Pancreas (tissue), 10 donors: ENCODE measurements at places on chromosomes 6 and 20. TPM values are rescaled to one million over a fixed set of nuclear protein-coding genes. Genes with fewer than 3 reads are reported as not detected.

RAB32 gene
- total RNA-seq, result 4.3 TPM

TINAG gene
- not detected for total RNA-seq

DNA sequence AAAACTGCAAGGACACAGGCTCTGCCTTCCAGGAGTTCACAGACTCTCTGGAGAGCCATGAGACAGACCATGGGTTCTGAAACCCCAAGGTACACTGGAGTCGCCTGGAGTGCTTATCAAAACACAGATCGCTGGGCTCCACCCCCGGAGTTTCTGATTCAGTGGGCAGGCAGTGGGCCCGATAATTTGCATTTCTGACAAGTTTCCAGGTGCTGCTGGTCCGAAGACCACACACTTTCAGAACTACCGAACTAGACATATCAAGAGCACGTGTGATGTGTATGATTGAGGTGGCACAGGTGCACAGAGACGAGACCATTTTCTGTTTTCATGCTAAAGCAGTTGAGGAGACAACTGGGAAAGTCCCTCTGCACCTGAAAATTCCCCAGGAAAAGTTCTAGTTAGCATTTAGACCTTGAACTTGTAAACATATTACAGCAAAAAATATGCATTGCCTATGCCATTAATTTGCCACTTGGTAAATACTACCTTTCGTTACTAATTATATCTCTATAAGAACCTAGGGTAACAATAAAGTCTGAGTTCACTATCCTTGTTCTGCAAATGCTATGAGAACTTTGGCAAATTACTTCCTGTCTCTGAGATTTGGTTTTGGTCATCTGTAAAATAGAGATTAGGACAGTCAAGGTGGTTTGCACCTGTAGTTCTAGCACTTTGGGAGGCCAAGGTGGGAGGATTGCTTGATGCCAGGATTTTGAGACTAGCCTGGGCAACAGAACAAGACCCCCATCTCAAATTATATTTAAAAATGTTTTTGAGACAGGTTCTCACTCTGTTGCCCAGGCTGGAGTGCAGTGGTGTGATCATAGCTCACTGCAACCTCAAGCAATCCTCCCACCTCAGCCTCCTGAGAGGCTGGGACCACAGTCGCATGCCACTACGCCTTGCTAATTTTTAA, 14.3 kb upstream of the PIM1 start:
- DNase-seq, result no peak

GRCh38 chr6:36739947-36740817, 42.6 kb downstream of the RAB44 start:
- DNase-seq, result no peak

DNA sequence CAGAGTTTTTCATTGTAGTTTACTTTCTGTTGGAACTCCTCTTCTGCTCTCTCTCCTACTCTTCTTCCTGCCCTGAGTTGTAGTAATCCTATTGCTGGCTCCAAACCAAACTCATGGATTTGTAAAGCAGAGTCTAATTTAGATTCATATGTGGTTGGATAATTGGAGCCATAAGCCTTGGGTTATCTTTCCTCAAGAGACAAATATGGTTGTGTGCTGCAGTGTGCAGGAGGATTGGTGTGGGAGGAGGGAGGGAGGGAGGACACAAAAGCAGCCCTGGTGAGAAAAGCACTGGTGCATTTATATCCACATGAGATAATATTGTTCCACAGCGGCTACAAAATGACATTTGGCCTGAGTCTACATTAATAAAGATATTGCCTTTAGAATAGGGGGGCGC, 4.2 kb downstream of the HLA-G start:
- DNase-seq, result no peak

GFRA4 gene
- not detected for total RNA-seq

GRCh38 chr6:41652866-41653652, 14.8 kb downstream of the MDFI start:
- DNase-seq, result no peak

DPPA5 gene
- not detected for total RNA-seq

OVOL2 gene
- 4.4 TPM for total RNA-seq

- DNase-seq, result no peak
Measured at GRCh38 chr20:47290008-47290407, 66.5 kb downstream of the ZMYND8 start.

DNA sequence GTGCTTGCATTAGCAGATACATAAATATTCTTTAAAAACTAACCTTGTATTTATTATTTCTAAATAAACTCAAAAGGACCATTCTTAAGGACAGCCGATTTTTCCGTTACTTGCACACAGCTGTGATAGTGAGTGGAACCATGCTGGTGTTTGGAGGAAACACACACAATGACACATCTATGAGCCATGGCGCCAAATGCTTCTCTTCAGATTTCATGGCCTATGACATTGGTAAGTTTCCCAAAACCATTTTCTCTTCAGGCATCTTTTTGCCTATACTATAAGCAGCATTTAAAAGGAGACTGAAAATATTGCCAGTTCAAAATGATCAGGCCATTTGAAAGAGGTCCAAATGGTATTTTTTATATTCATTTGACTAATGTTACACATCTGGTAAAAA, 92.3 kb downstream of the ATRN start:
- no peak for DNase-seq

- no peak for DNase-seq
Measured at GRCh38 chr20:18004384-18005031, 35.7 kb downstream of the MGME1 start.
